ENCODE measurements at places on chromosomes 7 and 10.

GRCh38 chr7:17786314-17786852 lies 153.9 kb downstream of the SNX13 start:
- no peak for DNase-seq

DNA sequence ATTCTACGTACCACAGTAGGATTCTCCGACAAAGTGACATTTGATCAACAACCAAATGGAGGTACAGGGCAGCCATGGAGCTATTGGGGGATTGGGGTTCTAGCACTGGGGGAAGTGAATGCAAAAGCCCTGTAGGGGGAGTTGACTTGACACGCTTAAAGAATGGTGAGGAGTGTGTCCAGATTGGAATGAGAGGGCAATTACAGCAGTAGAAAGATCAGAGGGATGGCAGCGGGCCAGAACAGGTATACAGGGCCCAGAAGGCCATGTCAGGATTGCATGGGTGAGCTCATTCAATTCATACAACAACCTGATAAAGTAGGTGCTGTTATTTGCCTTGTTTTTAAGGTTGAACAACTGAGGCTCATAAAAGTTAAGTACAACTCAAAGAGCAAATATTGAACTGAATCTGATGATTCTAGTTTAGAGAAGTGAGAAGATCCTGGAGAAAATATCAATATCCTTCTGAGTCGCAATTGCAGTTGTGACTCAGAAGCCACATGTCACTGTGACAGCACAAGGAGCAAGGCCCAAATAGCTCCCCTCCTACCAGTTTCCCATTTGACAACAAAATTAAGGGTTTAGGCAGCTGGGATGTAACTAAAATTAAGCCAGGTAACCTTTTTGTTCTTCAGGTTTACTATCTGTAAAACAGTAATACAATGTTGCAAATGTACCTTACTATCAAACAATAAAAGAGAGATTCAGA lies 28.0 kb upstream of the CTTNBP2 start:
- no peak for DNase-seq

DNA sequence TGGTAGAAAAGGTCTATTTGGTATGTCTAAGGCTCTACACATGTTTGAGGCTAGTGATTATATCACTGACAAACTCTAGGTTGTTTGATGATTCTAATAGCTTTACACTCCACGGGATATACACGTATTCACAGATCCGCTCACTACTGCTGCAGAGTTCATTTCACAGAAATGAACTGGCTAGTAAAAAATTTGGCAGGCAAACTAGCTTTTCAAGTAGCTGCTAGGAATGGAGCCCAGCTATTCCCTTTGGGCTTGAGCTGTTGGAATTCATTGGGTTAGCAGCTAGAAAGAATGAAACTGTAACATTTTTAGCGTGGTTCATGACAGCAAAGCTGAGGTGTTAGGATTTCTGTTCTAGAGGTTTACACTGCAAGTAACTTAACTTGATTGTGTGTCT lies 37.6 kb downstream of the R3HCC1L start:
- DNase-seq = peak; percentile 86

DNA sequence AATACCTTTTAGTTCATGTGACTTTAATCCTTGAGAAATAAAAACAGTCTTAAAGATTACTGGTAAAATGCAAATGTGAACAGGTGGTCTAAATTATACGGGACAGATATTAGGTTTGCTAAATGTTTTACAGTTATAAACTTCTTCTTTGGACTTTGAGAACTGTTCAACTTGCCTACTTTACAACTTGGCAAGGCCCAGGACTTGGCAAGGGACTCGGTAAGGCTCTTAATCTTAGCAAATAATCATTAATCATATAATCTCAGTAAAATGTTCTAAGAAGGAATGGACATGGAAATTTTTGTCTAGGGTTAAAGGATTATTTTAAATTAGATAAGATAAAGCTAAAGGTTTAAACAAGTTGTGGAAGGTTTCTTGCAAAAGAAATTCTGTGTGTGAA lies 4.8 kb upstream of the UBE2D4 start:
- DNase-seq = no peak

DNA sequence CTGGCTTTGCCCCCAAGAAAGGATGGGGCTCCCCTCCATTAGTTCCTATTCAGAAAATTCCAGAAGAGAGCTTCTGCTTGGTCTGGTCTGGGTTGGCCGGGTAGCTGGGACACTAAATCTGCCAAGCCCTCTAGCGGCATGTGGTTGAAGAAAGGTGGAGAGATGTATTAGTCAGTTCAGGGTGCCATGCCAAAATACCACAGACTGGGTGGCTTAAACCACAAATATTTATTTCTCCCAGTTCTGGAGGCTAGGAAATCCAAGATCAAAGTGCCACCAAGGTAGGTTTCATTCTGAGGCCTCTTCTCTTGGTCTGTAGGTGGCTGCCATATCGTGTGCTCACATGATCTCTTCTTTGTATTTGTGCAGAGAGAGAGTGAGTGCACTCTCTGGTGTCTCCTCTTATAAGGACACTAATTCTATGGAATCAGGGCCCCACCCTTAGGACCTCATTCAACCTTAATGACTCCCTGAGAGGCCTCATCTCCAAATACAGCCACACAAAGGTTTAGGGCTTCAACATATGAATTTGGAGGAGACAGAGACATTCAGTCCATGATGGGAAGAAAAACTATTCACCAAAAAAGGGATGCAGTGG lies 38.7 kb upstream of the MTPAP start:
- DNase-seq = peak; percentile 39

GRCh38 chr7:5780801-5781496 lies 514 bp downstream of the RNF216 start:
- peak; percentile 35 for DNase-seq

DNA sequence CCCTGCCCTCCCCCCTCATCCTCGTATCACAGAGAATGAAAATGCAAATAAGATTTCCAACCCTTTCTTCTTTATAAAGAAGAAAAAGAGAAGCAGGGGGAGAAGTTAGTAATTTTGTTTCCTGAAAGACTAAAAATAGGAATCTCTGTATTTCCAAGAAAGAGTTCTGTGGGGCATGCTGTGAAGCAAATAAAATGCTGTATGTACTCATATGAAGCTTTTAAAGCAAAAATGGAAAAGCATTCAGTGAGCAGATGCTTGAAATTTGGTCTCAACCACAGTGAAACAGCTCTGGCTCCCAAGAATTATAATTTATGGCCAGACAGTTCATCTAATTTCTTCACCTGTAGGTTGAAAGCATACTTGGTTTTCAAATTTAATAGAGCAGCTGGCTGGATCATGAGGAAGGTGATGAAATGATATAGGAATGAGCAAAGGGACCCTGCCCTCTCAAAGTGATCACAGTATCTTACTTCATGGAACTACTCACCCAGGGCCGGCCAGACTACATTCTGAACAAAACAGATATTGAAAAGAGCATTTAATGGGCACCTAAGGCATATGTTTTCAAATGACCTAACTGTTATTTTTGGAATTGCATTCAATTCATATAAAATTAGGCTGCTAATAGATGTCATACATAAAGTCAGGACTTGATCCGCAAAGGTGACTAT lies 31.4 kb downstream of the SVIL start:
- DNase-seq = no peak

- no peak for DNase-seq
Measured at GRCh38 chr7:9981742-9982349, 991.8 kb upstream of the PHF14 start.
